Thymus (tissue), 14 donors: ENCODE measurements at places on chromosomes 5 and 9. TPM values are rescaled to one million over a fixed set of nuclear protein-coding genes. Genes with fewer than 3 reads are reported as not detected.

MEF2C gene
- 12.8 TPM for total RNA-seq

AIF1L gene
- total RNA-seq, result 2.5 TPM

FCN2 gene
- total RNA-seq, result 0.52 TPM

SLC22A4 gene
- 0.66 TPM for total RNA-seq

ENG gene
- total RNA-seq, result 1.7 TPM

FST gene
- total RNA-seq, result 1.6 TPM

SPINK7 gene
- 1.2 TPM for total RNA-seq

TMEFF1 gene
- 1.4 TPM for total RNA-seq

F12 gene
- total RNA-seq, result 0.19 TPM

LRSAM1 gene
- total RNA-seq, result 4.1 TPM

PCDHA3 gene
- total RNA-seq, result under 0.01 TPM

RGS7BP gene
- 0.14 TPM for total RNA-seq

GNA14 gene
- total RNA-seq, result 0.47 TPM

PCDHA9 gene
- total RNA-seq, result not detected

SPATA6L gene
- 0.47 TPM for total RNA-seq

GABRA6 gene
- total RNA-seq, result not detected

CCNO gene
- total RNA-seq, result 0.14 TPM

PCDHB7 gene
- 0.14 TPM for total RNA-seq

PCDHGA4 gene
- 0.19 TPM for total RNA-seq

OBP2B gene
- not detected for total RNA-seq

HAVCR1 gene
- 0.14 TPM for total RNA-seq

ZNF483 gene
- 2.6 TPM for total RNA-seq

MEIKIN gene
- 0.14 TPM for total RNA-seq

INIP gene
- total RNA-seq, result 23.0 TPM

BARX1 gene
- 0.14 TPM for total RNA-seq

GARIN3 gene
- total RNA-seq, result not detected

HMGXB3 gene
- 14.0 TPM for total RNA-seq

HMGCS1 gene
- total RNA-seq, result 20.1 TPM

FRMPD1 gene
- 0.14 TPM for total RNA-seq

DRD1 gene
- total RNA-seq, result 0.80 TPM

RASGEF1C gene
- not detected for total RNA-seq

CDC20B gene
- 0.19 TPM for total RNA-seq

SMIM33 gene
- 0.28 TPM for total RNA-seq

PTGDS gene
- 5.0 TPM for total RNA-seq

C9orf153 gene
- total RNA-seq, result 0.19 TPM
